ENCODE measurements at places on chromosomes 6 and 20.
A peak's percentile ranks its signal among the peaks of the same experiment; 100 is the strongest.

GRCh38 chr6:150316936-150317335 lies 51.9 kb upstream of the IYD start:
- DNase-seq = no peak

GRCh38 chr20:22829356-22829755 lies 205.8 kb upstream of the SSTR4 start:
- no peak for DNase-seq

DNA sequence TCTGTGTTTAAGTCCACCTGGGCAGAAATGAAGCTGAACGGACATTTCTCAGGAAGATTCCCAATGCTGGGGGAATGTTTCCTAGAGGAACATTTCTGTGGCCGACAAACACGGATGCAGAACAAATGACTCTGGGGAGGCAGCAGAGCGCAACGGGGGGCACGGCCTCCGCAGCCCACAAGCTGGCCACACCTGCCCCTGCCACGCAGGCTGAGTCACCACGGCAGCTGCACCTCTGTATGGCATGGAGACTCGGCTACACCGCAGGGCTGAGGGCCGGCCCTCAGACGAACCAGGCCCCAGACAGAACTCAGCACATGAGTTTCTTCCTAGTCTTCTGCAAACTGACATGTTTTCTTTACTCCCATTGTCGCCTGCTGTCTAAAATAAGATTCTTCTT lies 10.0 kb upstream of the PRR18 start:
- no peak for DNase-seq

- DNase-seq = no peak
These were observed 57.0 kb upstream of the AIG1 start for GRCh38 chr6:143003676-143004075.

- DNase-seq = no peak
These were observed 146.2 kb downstream of the GRIK2 start for GRCh38 chr6:101539510-101540245.

DNA sequence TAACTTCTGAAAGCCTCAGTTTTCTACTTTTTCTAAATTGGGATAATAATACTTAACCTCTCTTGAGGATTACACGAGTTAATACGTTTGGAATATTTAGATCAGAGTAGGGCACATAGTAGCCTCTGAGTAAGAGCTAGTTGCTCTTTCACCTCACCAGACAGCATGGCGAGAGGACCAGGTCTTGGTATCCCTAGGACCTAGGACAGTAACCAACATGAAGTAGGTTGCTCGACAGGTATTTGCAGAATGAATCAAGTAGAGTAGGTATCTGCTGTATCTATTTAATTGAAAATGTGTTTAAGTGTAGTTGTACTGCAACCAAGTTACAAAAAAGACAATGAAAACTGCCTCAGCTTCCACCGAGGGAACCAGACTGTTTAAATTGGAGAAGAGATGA lies 1.4 kb downstream of the CDC5L start:
- DNase-seq = no peak

DNA sequence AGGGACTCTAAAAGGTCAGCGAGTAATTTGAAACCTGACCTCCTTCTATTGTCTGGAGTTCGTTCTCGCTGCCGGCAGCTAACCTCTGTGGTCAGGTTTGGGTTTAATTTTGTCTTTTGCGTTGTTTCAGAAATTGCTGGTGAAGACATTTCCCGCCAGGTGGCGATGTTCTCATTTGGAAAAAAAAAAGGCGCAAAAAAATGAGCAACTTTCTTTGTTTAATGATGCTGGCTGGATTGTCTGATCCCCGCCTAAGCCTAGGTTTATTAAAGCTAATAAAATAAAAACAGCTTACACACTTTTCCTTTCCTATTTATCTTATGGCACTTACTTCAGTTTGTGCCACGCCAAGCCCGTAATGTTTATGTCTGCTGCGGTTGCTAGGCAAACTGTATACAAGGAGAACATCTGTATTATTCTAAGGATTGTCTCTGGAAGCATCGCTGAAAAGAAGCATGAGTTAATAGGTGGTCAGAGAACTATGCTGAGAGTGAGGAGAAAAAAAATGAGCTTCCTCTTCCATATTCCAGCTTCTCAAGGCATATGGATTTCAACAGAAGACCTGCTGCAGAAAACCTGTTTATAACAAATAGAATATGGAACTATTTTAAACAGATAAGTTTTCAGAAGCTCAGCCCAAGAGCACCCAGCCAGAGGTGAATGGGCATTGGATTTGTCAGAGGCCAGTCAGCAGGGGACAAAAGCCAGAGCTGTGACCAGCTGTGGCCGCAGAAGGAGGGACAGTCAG lies 205.7 kb downstream of the DOK5 start:
- peak; percentile 44 for DNase-seq

DNA sequence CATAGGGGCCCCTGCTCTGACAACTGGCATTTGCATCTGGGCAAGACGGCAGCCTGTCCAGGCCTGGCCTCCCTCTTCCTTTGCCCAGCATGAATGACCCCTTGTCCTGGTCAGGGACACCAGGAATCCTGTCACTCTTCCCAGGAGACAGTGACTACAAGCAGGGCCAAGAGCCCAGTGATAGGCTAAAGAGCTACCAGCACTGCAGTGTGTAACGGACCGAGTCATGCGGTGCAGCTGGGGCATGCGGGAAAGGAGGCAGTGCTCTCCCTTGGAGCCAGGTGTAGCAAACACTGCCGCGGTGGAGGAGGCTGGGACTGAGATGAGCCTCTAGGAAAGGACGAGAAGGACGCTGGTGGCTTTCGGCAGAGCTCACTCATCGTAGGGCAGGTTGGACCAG lies 38.7 kb upstream of the DSP start:
- no peak for DNase-seq

DNA sequence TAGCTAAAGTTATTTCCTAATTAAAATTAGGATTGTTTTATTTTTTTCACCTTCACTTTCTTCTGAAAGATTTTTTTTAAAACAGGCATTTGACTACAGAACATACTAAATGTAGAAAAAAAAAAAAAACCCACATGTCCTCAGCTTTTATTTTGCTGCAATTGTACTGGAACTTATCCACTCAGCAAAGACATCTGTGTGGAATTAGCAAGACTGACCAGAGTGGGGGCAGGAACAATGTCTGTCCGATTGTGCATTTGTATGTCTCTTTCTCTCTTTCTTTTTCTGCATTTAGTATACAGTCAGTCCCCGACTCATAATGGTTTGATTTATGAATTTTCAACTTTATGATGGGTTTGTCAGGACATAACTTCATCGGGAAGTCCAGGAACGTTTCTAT lies 77.3 kb downstream of the CHD6 start:
- DNase-seq = no peak

DNA sequence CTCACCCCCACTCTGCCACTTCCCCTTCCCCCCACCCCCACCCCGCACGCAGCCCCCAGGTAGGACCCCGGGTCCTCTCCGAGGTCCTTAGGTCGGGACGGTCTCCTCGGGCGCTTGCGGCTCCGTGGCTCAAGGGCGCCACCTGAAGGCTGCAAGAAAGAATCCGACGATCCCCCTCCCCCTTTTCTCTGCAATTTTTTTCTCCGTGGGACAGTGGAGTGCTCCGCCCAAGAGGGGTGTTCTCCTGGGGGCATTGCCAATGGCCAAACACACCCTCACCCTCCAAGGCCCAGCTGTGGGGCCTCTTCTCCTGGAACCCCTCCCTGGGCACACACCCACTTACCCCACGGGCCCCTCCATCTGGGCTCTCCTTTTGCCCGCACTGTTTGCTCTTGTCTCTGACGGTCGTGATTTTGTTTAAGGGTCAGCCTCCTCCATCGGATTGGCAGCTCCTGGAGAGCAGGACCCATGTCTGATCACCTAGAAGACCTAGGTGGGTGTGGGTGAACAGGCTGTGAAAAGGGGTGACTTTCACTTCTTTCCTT lies 1.1 kb upstream of the TMEM74B start:
- DNase-seq = no peak

DNA sequence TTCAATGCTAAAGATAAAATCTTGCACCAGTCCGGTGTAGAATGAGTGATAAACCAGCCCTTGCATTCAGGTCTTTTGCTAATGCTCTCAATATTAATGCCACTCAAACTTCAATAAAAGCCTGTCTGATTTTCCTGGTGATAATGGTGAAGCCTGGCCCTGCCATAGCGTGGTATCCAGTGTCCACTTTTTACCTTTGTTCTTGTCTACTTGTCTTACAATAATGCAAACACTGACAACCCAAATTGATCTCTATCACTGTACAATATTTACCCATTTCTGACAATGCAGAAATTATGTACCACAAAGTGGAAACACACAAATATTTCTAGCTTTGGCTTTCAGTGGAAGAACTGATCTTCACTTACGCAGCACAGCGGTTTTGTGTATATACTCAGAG lies 189.1 kb downstream of the ZDHHC14 start:
- DNase-seq = no peak

DNA sequence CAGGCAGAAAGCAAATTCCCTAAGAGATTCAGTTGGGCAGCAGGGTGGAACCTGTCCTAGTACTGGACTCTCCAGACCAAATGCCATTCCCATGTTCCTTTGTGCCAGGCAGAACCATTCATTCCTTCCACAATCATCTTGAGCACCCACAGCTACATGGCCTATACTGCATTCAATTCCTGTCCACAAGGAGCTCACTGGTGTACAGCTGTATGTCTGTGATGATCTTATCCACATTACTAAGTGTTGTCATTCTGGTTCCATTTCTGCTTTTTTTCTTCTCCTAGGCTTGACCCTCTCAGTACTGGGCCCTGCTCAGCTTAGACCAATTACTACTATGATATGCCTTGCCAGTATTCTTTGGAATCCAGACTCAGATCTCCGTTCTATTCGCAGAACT lies 27.5 kb downstream of the MAN1A1 start:
- no peak for DNase-seq

GRCh38 chr6:112029045-112029822 lies 24.7 kb upstream of the CCN6 start:
- DNase-seq = peak; percentile 74

DNA sequence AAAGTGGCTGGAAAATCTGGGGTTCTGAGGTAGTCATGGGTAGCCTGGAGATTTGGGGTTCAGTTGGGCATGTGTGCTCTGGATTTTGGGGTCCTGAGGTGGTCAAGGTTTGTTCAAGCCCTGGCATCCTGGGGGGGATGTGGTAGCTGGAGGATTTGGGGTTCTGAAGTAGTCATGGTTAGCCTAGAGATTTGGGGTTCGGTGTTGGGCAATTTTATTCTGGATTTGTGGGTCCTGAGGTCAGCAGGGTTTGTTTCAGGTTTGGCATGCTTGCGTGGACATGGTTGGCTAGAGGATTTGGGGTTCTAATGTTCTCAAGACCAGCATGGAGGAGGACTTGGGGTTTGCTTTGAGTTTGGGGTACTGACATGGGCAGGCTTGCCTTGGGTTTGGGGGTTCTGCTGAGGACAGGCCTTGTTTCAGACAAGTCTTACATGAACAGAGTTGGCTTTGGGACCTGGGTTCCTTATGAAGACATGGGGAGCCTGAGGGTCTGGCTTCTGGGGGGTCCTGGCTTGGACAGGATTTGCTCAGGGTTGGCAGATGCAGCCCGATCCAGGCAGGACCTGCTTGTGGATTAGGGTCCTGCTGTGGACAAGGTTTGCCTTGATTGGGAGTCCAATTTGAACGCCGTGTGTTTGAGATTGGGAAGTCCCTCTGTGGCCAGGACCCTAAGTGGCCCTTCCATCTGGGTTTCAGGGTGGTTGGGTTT lies 906 bp downstream of the ANKRD60 start:
- DNase-seq = no peak

- DNase-seq = no peak
These were observed 30.7 kb upstream of the ANGPT4 start for GRCh38 chr20:946826-947225.

- no peak for DNase-seq
These were observed 19.1 kb upstream of the ZC3H12D start for GRCh38 chr6:149503872-149504271.

Data from tibial nerve (tissue), 4 donors.